ELF-1 (cell line): ENCODE measurements at places on chromosomes 11 and 22.

- no peak for DNase-seq
Observed at GRCh38 chr11:93659196-93659595, 2.3 kb upstream of the CEP295 start.

DNA sequence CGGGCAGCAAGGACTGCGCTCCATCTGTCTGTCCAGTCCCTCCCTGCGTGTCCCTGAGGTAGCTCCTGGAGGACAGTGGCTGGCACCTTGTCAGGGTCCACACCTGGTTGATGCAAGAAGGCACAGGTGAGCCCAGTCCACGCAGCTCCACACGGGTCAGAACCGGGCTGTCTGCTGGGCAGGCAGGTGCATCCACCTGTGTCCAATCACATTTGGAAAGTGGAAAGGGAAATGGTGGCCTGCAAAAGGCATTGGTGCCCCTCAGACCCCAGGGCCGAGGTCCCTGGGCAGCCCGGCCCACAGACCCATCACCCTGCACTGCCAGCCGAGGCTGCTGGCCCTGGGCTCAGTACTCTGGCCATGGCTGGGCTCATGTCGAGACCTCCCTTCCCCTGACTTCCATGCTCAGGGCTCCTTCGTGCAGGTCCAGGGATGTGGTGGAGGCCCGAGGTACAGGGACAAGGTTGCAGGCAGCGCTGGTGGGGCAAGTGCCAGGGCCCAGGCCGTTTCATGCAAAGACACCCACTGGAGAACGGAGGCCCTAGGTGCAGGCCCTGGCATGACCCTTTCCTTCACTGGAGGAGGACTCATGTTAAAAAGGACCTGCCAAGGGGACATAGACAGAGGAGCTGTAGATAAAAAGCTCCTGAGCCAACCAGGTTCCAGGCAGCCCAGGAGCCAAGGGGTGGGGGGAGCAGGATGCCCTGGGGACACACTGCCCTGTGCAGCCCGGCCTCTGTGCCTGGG, 38.9 kb upstream of the TH start:
- no peak for DNase-seq

DNA sequence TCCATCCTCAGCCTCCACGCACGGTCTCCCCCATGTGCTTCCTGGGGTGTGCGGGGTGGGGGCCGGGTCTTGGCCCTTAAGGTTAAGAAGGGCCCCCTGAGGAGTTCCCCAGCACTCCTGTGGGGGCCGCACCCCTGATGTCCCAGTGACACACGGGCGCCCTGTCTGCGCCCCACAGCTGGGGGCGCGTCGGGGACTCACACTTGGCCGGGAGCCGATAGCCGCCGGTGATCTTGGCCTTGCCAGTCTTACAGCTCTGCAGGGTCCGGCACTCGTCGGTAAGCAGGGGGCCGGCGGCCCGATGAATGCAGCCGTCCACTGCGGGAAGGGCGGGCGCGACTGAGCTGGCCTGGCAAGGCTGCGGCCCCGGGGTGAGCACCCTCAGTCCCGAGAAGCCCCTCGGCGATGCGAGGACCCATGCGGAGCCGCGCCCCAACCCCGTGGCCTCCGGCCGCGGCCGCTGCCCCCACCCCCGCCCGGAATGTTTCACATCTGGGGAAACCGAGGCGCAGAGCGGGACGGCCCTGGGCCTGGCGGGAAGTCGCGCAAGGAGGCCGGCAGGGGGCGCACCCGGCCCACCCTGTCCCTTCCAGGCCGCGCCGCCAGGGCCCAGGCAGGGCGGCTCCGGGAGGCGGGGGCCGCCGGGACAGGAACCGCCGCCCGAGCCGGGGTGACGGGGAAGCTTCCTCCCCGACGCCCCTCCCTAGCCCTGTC, 13.9 kb downstream of the OTUB1 start:
- DNase-seq: peak; percentile 80

GRCh38 chr11:128324531-128325141, 262.7 kb downstream of the ETS1 start:
- DNase-seq: no peak

- no peak for DNase-seq
Observed at GRCh38 chr11:74641289-74641688, 48.9 kb downstream of the POLD3 start.
